ENCODE measurements at places on chromosomes 12 and 14.

DNA sequence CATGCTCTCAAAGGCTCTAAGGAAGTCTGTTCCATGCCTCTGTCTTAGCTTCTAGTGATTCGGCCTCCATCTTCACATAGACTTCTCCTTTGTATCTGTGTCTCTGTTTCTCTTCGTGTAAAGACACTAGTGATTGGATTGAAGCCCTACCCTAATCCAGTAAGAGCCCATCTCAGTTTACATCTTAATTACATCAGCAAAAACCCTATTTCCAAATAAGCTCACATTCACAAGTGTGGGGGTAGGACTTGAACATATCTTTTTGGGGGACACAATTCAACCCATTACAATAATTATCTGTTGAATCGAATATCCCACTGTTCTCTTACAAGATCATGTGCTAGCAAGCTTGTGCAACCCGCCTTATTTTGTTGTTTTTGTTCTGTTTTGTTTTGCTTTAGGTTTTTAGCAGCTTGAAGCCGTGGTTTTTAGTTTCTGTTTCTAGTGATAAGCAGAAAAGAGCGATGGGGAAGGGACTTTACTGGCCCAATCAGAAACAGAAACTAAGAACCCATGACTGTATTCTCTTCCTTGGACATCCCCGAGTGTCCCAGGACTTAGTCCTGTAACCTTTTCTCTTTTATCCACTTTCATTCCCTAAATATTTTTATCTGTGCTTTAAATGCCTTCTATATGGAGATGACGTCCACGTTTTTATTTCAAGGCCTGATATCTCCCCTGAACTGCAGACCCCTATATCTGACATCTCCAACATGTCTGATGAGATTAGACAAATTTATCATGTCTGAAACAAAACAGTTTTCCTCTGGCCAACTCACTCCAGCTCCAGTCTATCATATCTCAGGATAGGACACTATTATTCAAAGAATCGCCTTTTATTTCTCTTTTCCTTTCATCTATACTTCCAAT, 353.0 kb downstream of the CCDC91 start:
- no peak for DNase-seq

- DNase-seq = no peak
These were observed 770.5 kb downstream of the MED13L start for GRCh38 chr12:115506822-115507559.

GRCh38 chr14:102693006-102693755, 84.1 kb upstream of the TRAF3 start:
- no peak for DNase-seq

GRCh38 chr12:46407361-46407760, 34.8 kb upstream of the SLC38A2 start:
- no peak for DNase-seq

GRCh38 chr12:27566626-27567025, 42.6 kb downstream of the PPFIBP1 start:
- no peak for DNase-seq

- DNase-seq = no peak
These were observed 464.8 kb upstream of the RGS6 start for GRCh38 chr14:71467361-71467811.

DNA sequence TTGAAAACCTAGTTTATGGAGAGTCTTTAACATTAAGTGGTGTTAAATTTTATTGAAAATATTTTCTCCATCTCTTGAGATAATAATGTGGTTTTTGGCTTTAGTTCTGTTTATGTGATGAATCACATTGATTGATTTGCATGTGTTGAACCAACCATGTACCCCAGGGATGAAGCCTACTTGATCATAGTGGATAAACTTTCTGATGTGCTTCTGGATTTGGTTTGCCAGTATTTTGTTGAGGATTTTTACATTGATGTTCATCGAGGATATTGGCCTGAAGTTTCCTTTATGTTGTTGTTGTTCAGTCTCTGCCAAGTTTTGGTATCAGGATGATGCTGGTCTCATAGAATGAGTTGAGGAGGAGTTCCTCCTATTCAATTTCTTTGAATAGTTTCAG, 222.6 kb downstream of the ADAMTS20 start:
- DNase-seq = no peak

DNA sequence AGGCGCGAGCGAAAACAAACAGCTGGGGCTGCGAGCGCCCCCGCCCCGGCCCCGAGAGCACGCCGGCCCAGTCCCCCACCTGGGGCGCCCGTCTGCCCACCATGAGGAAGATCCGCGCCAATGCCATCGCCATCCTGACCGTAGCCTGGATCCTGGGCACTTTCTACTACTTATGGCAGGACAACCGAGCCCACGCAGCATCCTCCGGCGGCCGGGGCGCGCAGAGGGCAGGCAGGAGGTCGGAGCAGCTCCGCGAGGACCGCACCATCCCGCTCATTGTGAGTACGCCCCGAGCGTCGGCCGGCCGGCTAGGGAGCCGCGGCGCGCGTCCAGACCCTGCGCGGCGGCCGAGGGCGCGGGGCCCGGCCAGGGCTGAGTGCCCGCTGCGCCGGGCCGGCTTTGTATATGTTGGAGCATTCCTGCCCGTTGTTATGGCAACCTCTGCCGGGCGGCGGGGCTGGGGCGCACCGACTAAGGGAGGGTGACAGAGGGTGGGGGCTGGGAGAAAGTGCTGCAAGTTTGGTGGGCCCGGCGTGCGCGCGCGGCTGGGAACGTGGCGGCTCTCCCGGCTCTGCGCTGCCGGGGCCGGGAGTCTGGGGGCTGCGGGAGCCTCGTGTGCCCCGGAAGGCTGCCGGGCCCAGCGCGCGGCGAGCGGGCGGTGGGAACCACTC, 367 bp downstream of the GALNT16 start:
- DNase-seq = peak; percentile 9

DNA sequence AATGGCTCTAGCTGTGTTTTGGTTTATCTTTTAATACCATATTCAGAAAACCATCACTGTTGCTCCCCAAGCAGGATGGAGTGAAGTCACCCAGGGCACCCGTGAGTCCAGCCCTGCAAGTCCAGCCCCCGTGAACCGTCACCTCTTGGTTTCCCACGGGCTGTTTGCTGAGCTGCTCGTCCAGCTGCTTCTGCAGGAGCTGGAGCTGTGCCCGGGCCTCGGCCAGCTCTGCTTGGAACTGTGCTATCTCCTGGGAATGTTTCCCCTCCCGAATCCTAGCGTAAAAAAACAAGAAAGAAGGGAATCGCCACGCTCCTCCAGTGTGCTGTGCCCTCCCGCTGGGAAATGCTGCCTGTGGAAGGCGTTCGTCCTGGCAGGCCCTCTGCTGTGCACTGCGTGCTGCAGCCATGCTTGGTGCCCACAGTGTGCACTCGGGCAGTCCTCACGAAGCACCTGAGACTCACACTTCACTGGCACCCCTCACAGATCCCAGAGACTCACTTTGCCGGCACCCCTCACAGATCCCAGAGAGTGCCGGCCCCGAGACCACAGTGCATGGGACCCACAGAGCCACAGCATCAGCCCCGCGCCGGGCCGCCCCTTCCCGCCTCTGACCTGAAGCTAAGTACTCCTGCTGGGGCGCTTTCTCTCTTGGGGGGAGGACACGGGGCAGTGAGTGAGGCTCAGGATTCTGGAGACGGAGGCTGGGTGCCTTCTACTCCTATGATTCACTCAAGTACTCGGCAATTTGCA, 15.4 kb upstream of the ANKLE2 start:
- DNase-seq = no peak

- no peak for DNase-seq
These were observed 79.8 kb downstream of the PRORP start for GRCh38 chr14:35202195-35202594.

DNA sequence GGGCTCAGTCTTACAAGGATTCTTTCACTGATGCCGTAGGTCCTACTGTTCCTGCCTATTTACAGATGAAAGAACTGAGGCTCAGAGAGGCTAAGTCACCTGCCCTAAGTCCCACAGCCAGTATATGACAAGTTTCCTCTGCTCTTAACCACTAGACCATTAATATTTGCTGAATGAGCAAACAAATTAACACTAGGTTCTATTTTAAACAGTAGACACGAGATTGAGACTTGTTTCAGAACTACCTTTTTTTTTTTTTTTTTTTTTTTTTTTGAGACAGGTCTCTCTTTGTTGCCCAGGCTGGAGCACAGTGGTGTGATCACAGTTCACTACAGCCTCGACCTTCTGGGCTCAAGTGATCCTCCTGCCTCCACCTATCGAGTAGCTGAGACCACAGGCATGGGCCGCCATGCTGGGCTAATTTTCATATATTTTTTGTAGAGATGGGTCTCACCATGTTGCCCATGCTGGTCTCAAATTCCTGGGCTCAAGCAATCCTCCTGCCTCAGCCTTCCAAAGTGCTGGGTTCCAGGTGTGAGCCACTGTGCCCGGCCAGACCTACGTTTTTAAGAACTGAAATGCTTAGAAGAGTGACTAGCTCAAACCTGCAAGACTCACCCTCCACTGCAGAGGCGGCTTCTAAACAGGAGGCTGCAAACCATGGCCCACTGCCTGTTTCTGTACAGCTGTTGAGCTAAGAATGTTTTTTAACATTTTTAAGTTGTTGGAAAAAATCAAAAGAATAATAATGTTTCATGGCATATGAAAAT, 12.9 kb downstream of the SYNE3 start:
- no peak for DNase-seq

- no peak for DNase-seq
These were observed 25.5 kb upstream of the FBXO34 start for GRCh38 chr14:55245657-55246268.

DNA sequence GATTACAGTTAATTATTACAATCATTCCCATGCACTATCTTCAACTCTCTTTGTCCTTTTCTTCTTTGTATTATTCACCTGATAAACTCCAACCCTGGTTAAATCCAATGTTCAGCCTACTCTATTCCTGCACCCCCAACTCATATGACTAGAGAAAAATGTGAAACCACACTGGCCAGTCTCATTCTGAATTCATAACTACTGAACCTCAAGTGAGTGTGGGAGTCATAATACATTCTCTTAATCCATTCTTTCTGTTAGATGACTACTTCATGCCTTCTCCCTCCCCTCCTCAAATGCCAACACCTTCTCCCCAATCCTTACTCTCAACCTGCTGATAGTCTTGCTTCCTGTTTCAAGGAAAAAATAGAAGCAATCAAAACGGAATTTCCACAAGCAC, 22.3 kb upstream of the ITPR2 start:
- no peak for DNase-seq

GRCh38 chr12:45381351-45381750, 165.5 kb downstream of the ANO6 start:
- DNase-seq = no peak

DNA sequence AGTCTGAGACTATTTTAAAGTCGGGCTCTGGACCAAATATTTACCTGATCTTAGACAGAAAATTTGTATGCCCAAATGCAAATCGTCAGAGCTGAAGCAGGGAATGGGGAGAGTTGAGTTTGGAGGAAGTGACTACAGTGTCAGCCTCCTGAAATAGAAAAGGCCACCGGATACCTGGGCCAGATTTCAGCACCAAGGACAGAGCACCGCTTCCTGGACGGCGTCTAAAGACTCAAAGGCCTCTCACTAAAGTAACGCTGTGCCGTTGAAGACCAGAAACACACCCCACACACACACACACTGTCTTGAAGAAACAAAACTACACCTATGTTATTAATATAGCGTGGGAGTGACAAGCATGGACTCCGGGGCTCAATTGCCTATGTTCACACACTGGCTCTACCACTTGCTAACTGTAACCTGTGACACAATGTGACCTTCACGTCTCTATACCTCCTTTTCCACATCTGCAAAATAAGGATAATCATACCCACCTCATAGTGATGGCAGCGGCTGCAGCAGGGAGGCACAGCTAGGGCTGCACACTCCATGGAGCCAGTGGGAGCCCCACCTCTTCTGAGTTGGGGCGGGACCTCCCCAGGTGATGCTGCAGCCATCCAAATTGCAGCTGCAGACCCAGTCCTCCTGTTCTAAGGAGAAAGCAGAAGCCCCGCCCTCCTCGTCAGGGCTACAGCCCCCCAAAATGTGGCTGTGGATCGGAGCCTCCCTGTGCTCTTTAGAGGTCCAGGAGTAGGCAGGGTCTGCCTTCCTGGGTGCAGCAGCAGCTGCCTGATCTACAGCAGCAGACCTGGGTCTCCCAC, 35.6 kb downstream of the KRT76 start:
- peak; percentile 58 for DNase-seq

DNA sequence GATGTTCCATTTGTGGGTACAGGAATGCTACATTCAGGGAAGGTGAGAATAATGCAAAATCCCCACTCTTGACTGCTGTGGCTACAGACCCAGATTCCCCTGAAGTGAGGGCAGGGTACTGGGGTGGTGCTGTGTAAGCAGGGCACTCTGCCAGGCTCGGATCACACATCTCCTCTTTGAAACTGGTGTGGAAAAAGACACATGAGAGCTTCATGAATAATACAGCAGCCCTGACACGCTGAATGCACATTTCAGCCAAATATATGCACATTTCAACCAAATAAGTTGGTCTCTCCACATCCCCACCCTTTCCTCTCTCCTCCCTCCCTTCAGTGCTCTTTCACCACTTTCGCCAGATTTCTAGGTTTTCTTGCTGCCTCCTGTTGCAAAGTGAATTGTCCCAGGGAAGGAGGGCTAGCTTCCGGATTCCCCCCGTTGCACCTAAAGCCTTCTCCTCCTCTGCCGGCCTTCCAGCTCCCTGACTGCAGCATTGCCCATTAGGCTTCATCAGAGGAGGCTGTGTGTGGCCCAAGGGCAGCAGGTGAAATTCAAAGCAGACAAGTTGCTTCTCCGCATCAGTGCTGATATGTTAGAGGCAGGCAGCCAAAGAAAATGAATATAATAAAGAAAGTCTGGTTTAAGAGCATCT, 118.2 kb upstream of the TMCC3 start:
- DNase-seq = no peak

DNA sequence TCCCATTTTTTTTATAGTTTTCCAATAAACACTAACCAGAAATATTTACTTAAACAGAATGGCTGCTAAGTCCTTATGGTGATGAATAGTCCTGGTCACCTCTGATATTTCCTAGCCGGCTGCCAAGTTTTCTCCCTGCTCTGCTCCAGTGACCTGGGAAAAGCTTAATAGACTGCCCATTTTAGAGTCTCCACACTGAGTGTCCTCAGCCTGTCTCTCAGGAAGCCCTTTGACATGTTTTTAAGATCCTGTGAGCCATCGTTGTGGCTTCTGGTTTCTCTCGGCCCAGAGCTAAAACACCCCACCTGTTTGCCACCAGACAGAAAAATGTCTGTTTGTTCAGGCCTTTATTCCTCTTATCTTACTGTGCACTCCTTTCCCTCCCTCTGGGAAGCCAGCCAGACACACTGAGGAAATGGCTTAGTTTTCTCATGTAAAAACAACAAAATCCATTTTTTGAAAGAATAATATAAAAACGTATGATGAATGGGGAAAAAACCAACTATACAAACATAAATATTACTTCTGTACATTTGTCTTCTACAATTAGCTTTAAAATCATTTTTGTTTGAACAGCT, 25.4 kb upstream of the ALDH2 start:
- no peak for DNase-seq

Measured in stimulated activated naive CD8-positive, alpha-beta T cell treated with anti-CD3 and anti-CD28 coated beads, Interleukin-15, amount 100 ng/mL, for 72 hours (primary cell).